MG63 (cell line): ENCODE measurements at places on chromosomes 12 and 14. TPM values are rescaled to one million over a fixed set of nuclear protein-coding genes. Genes with fewer than 3 reads are reported as not detected.

DNA sequence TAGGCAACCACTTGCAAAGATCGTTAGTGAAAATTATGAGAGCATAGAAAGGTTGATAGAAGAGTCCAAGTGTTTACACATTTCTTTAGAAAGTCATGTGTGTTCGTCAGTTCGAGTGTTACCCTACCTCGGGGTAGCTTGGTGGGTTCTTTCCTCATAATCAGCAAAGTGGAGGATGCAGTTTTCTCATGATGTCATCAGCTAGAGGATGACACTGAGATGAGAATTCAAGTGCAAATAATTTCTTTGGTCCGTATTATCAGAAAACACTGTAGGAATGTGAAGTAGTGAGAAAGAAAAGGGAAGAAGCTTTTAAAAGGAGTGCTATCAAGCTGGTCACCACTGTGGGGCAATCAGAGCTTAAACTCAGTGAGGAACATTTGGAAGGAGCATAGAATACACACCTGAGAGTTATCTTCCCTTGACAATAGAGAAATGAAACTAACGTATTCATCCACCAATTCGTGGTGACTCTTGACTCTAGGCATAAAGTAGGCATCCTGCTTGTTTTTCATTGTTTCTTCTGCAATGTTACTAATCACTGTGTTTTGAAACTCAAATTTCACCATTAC is 1340.9 kb upstream of the TMEM132C start:
- no peak for DNase-seq

- DNase-seq, result peak; percentile 48
Measured at GRCh38 chr14:102594514-102595175, 2.2 kb downstream of the RCOR1 start.

The INHBC gene
- not detected in 2 replicates for total RNA-seq

The MON2 gene
- total RNA-seq, result 17.5 and 17.7 TPM in 2 replicates

DNA sequence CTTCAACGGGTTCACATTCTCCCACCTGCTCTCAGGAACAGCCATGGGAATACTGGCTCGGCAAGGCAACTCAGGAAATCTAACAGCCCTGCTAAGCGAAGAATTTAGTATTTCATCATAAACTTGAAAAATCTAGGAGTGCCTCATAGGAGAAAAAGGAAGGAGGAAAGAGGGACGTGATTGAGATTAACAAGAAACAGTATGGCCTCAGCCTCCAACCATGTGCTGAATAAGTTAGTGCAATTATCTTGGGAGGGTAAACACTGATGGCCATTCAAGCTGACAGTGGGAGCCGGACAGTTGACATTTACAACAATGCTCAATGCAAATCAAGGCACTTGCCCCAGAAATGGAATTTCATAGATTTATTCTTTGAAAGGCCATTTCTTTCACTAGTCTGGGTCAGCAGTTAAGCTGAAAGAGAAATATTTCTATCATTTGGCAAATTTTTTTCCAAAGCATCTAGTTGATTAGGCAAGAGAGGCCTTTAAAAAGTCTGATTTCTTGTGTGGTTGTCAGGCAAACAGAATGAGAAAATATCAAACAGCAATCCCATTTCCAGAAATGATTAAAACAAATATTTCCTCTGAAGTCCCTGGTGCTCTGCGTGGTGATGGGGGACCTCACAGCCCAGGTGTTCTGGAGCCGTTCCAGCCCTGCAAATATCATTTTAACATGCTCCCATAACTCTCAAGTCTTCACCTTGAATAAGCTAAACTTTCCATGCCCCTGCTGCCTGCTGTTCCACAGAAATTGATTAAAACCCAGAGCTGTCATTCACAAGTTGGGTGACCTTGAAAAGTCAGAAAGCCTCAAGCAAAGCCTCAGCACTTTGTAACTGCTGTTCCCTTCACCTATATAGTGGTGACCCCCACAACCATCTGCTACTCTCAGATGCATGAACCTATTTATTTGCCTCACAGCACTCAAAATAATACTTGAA is 121.6 kb downstream of the PHLDA1 start:
- DNase-seq, result no peak

DNA sequence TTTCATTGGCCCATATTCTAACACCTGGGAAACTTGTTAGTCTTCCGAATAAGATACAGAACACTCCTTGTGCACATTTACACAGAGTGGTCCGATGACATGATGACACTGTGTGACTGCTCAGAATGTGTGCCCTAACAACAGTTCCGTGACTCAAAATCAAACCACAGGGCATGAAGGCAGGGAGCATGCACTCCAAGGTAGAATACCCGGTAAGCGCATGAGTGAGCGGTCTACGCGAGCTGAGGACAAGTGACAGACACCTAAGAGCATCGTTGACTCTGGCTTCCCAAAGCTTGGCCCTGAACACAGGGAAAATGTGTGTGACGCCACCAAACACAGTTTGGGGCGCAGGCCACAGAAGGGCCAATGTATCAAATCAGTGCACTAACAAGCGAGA is 18.6 kb downstream of the CLIP1 start:
- DNase-seq, result no peak

The SIX4 gene
- total RNA-seq, result 2.0 and 3.1 TPM in 2 replicates
